ENCODE measurements at places on chromosomes 11 and 22. TPM values are rescaled to one million over a fixed set of nuclear protein-coding genes. Genes with fewer than 3 reads are reported as not detected.

The HOATZ gene
- 0.50 TPM for total RNA-seq

The APOL3 gene
- total RNA-seq = 3.9 TPM

The OR52K2 gene
- total RNA-seq = not detected

The PANX2 gene
- total RNA-seq = 0.17 TPM

The ANO1 gene
- not detected for total RNA-seq

The OR5P2 gene
- total RNA-seq = not detected

The RBM14 gene
- 49.4 TPM for total RNA-seq

The C11orf98 gene
- 128 TPM for total RNA-seq

Data from bronchus fibroblast of lung (primary cell).